ENCODE measurements at places on chromosomes 7 and 10.

GRCh38 chr7:128123291-128124037 lies 92.2 kb upstream of the LRRC4 start:
- no peak for DNase-seq

GRCh38 chr10:52637592-52637991 lies 135.0 kb downstream of the MBL2 start:
- no peak for DNase-seq

GRCh38 chr7:55435466-55435865 lies 70.3 kb downstream of the LANCL2 start:
- DNase-seq, result no peak

- DNase-seq, result no peak
Observed at GRCh38 chr7:19491821-19492452, 216.9 kb downstream of the POLR1F start.

DNA sequence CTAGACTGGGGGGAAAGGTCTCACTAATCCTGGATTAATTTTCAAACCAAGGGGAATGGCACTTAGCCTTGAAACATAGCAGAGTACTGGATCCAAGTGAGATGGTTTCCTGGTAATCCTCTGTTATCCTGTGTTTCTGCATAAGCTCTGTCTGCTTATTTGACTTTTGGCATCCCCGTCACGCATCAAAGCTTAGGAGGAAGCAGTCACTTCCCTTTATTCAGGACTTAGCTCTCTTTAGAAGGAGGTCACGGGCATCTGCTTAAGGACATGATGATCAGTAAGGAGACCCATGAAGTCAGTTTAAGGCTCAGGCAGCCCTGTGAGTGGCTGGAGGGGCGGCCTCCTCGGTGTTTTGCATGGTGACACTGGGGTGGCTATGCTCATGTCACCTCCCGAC lies 30.0 kb downstream of the TSPAN15 start:
- no peak for DNase-seq

DNA sequence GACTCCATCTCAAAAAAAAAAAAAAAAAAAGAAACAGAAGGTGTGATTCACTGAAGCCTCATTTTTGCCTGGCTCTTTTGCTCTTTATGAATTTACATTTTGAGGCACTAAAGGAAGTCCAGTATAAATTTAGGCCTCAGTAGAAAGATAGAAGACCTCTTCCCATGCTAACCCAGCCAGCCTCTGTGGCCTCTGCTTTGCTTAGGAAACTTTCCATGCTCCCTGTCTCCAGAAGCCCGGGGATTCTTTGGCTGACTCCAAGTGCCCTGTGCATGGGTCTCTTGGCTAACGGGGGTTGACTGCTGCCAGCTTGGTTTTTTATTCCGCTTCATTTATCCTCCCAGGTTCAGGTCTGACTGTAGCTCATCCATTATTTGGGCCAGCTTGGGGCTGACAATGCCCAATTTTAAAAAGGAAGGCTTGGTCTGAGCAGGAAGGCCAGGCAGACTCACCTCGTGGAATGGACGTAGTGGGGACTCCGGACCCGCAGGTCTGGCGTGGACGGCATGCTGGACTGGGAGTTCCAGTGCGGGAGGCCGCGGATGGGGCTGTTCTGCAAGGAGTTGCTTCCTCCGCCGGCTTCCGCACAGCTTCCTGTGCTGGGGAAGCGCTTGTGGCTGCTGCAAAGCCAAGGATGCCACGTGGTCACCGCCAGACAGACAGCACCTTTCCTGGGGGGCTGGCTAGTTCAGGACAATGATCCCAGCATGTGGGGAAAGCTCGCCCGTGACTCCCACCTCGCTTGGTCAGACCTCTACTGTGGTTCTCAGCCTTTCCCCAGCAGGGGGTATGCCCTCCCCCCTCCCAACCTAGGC lies 72.3 kb downstream of the PRPF18 start:
- DNase-seq, result no peak

GRCh38 chr10:131726076-131726880 lies 174.5 kb upstream of the PPP2R2D start:
- peak; percentile 66 for DNase-seq

DNA sequence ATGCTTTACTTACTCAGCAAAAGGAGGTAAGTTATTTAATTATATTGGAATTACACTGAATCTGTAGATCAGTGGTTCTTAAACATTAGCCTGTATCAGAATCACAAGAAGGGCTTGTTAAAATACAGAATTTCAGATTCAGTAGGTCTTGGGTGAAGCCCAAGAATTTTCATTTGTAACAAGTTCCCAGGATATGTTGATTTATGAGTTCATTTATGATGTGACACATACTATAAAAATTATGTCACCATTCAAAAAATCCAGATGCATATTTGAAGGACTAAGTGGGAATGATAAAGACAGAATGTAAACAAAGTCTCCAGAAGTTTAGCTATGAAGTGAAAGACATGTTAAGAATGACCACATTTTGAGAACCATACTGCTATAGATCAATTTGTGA lies 52.3 kb downstream of the HECTD2 start:
- no peak for DNase-seq

- no peak for DNase-seq
Observed at GRCh38 chr7:132171130-132171576, 405.1 kb downstream of the PLXNA4 start.

DNA sequence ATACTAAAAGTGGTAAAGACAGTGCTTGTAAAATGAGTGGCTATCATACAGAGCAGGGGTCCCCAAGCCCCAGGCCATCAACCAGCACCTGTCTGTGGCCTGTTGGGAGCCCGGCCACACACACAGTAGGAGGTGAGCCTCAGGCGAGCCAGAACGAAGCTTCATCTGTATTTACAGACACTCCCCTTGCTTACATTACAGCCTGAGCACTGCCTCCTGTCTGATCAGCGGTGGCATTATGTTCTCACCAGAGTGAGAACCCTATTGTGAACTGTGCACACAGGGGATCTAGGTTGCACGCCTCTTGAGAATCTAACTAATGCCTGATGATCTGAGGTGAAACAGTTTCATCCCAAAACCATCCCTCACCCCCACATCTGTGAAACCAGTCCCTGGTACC lies 58.7 kb downstream of the ITGA8 start:
- DNase-seq, result no peak

DNA sequence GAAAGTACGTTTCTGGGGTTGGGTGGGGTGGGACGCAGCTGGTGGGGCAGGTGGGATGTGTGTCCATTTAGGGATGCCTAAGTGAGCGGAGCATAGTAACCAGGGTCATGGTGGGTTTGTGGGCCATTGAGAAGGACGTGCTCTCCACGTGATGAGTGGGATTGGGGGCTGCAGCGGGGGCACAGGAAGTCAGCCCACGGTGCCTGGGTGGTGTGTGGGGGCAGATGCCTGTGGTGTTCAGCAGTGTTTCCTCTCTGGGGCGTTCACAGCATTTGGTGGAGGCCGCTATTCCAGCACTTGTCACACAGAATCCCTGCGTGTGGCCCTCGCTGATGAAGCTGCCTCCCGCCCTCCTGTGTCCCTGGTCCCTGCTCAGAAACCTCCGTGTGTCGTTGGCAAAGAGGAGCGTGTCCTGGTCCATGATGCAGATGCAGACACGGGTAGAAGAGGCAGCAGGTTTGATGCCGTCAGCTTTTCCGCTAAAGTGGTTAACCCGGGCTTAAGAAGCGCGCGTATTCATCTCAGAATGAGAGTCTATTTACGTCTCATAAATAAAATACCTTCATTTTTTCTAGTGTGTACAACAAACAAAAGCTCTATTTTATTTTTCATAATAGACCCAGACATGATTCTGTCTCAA lies 274.2 kb downstream of the ADARB2 start:
- no peak for DNase-seq

DNA sequence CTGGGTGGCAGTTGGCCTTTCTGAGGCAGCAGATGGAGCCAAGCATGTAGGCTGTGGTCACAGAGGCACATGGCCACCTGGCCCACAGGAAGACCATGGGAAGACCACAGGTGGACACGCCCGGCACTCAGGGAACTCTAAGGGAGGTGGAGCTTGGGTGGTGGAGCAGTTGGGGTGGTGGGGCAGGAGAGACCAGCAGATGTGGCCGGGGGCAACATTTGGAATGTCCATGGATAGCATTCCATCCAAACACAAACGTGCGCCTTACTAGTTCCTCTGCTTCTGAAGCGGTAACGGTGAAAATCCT lies 290.9 kb downstream of the PTPRN2 start:
- DNase-seq, result no peak

- DNase-seq, result no peak
Observed at GRCh38 chr7:87480386-87480785, 4.9 kb upstream of the ABCB4 start.

DNA sequence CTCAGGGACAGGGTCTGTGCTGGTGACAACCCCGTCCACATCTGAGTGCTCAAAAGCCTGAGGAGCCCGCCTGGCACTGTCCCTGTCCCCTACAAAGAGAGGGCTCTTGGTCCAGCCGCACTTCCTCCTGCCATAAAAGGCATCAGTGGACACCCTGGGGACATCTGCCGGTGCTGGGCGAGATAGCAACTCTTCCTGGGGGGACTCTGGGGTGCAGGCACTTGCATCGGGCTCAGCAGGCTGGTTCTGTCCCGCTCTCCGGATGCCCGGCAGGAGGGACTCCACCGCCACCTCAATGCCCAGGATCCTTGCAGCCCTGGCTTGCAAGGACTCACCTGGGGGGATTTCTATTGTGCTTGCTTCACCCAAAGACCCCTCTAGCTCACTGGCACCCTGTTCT lies 32.8 kb downstream of the JCAD start:
- DNase-seq, result no peak

GRCh38 chr10:43955978-43956377 lies 307.3 kb upstream of the ZNF32 start:
- DNase-seq, result no peak

DNA sequence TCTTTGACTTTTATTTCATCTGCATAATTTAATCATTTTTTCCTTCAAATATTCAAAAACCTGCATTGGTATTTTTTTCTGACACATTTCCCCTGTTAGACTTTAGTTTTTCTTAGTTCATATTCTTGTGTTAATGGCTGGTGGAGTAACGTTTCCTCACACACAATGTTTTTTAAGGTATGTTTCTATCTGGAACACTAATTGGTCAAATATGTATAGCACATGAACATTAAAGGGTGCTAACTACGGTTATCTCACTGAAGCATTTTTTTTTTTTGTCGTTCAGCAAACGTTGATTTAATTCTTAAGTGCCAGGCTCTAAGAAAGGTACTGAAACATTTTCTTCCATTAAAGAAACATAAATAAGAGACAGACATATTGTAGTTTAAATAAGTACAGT lies 87.7 kb downstream of the PTPRZ1 start:
- no peak for DNase-seq

DNA sequence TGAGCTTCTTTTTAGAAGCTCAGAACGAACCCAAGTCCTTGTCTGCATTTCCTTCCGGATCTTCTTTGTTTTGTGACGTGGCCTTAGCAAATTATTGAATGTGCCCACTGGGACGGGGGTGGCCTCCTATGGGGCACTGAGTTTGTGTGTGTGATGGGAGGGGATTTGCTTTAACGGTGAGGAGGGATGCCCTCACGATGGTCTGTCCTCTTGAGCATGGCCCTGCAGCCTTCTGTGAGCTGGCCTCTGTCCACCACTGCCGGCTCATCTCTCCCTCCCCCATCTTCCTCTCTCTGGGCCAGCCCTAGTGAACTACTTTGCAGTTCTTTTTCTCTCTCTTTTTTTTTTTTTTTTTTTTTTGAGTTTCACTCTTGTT lies 62.9 kb upstream of the MKRN1 start:
- DNase-seq, result no peak

DNA sequence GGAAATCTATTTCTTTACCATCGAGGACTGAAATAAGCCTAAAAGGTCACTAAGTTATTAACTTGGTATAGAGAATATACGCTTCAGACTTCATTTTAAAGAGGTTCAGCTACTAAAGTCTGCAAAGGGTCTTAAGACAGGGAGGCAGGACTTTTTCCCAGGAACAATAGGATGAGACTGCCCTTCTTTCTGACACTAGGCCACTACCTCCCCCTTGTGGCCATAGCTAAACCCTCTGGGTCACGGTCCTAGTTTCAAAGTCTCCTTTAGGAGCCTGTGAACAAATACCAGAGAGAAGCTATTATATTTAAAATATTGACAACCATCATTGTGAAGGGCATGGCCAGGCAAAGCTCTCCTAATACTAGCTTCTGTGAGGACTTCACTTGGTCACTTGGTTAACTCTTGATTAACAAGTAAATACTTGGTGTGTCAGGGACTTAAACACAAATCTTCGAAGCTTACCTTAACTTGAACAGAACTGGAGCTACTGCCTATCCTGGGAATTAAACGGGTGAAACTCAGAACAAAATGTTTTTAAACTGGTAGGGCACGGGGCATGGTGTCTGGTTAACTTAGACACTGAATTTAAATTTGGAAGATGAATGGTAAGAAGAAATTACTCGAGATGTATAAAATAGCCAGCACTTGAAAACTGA lies 75.6 kb downstream of the CCDC6 start:
- no peak for DNase-seq

DNA sequence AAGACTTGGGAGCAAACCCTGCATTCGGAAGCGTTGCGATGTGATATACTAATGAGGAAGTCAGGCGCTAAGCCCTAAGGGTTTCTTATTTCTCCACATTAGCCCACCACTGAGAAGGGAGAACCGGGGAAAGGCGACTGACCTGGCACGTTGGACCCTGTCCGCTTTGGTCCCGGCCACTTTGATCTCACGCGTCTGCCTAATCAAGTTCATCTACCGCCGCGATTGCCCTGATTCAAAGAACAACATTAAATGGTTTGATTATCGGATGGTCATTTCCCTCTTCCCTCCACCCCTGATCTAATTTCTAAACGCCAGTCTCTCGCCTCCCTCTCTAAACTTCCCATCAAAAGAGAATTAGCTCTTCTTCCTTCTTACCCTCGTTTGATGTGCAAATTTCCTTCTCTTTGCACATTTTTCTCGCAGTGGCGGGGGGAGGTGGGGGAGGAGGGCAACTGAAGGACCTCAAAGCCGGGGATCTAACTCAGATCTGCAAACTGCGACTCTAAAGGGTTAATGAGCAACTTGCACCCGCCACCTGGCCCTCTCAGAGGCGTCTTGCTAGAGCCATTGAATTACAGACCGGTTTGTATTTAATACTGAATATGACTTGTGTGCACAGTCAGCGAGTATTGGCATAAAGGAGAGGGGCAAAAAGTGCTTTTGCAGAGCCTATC lies 687 bp upstream of the DKK1 start:
- DNase-seq, result no peak

- no peak for DNase-seq
Observed at GRCh38 chr7:30776971-30777370, 5.8 kb downstream of the MINDY4 start.

- peak; percentile 46 for DNase-seq
Observed at GRCh38 chr7:7969306-7970236, 975 bp downstream of the GLCCI1 start.

DNA sequence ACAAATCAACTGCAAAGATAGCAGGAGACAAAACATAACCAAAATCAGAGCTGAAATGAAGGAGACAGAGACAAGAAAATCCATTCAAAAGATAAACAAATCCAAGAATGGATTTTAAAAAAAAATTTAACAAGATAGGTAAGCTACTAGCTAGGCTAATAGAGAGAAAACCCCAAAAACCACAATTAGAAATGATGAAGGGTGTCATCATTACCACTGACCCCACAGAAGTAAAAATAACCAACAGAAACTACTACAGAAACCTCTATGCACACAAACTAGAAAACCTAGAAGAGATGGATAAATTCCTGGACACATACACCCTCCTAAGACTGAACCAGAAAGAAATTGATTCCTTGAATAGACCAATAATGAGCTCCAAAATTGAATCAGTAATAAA lies 117.6 kb downstream of the DNAJC1 start:
- DNase-seq, result no peak
